ENCODE measurements at places on chromosomes 5 and 9. TPM values are rescaled to one million over a fixed set of nuclear protein-coding genes. Genes with fewer than 3 reads are reported as not detected.

STC2 gene
- 11.6 TPM for polyA plus RNA-seq

MOB3B gene
- polyA plus RNA-seq = 2.9 TPM

SPATA31C1 gene
- polyA plus RNA-seq = 0.70 TPM

IL9 gene
- not detected for polyA plus RNA-seq

TMEM174 gene
- not detected for polyA plus RNA-seq

FPGS gene
- polyA plus RNA-seq = 60.9 TPM

BHMT2 gene
- not detected for polyA plus RNA-seq

HSD17B4 gene
- polyA plus RNA-seq = 74.7 TPM

CCDC180 gene
- not detected for polyA plus RNA-seq

CREB3 gene
- 31.2 TPM for polyA plus RNA-seq

SEMA4D gene
- polyA plus RNA-seq = 29.6 TPM

TAF11L5 gene
- not detected for polyA plus RNA-seq

MCIDAS gene
- not detected for polyA plus RNA-seq

AMACR gene
- polyA plus RNA-seq = 8.6 TPM

CXCL14 gene
- polyA plus RNA-seq = 773 TPM

STPG3 gene
- 0.28 TPM for polyA plus RNA-seq

LHX3 gene
- not detected for polyA plus RNA-seq

SPATA31A3 gene
- polyA plus RNA-seq = not detected

SPTLC1 gene
- polyA plus RNA-seq = 49.1 TPM

PCDHB5 gene
- 4.4 TPM for polyA plus RNA-seq

PCDHA9 gene
- polyA plus RNA-seq = not detected

KIF24 gene
- polyA plus RNA-seq = 13.7 TPM
